ENCODE measurements at places on chromosomes 7 and 10.

GRCh38 chr7:2465928-2466327 is 10.3 kb downstream of the GRIFIN start:
- DNase-seq = no peak

DNA sequence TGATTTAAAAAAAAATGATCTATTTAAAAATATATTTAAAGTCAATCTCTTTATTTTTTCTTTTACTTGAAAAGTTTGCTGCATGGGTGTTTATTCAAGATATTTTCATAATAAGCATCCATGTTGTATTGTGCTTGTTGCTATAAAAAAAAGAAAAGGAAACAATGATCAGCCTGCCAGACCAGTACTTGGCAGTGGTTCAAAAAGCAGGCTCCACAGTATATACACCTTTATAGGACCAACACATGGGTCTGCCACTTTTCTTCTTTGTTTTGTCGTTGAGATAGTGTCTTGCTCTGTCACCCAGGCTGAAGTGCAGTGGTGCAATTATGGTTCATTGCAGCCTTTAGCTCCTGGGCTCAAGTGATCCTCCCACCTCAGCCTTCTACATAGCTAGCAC is 228.0 kb downstream of the TWIST1 start:
- DNase-seq = no peak

DNA sequence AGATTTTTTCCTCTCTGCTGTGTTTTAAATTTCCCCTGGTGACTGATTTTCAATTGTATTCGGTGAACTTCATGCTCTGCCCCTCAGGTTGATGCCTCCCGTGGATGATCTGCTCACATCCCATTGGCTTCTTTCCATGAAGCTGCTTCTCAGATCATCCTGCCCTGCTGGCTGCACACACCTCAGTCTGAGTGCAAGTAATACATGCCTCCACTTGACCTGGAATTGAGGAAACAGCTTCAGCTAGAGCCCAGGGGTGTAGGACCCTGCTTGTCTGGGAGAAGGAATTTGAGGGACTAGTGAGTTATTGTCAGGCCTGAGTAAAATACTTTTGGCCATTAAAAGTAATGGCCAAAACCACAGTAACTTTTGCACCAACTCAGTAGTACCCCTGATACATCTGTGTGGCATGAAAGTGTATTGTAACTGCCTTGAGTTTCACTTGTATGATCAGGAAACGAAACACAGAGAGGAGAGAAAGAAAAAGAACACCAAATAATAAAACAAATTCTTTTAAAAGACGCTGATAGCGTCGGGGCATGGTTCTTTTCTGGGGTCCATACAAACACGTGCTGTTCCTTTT is 49.4 kb downstream of the SPAM1 start:
- no peak for DNase-seq

DNA sequence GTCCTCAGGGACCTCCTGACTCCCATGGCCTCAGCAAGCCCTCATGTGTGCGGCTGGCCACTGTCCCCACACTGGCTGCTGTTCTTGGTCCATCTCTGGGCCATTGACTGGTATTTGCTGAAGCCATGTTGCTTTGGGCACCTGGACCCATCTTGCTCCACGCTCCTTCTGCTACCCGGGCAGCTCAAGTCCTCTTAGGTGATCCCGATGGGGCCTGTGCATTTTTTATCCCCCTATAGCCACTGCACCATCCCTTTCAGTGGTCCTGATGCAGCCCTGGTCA is 16.7 kb downstream of the RAMP3 start:
- no peak for DNase-seq

DNA sequence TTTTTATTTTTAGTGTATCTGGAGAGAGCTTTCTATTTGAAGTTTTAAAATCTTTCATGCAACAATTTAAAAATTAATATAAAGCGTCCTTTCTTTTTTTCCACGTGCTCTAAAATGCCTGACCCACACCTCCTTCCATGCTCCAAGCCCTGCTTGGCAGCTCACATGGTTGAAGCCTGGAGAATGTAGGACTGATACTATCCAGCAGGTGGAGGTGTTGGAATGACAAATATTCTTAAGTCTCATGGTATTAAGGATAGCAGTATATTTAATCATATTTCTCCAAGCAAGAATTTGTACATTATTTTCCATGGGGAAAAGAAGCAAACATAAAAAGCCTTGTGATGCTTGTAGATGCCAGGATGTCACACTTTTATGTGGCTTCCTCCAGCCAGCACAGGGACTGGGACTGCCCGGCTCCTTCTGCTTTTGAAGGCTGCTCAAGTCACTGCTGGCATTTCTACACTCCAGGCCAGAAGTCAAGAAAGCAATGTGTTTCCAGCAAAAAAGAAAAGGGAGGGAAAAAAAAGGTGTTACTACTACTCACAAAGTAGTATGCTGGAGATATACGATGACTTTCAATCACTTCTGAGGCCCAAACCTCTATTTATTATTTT is 49.7 kb downstream of the BZW2 start:
- DNase-seq = no peak

DNA sequence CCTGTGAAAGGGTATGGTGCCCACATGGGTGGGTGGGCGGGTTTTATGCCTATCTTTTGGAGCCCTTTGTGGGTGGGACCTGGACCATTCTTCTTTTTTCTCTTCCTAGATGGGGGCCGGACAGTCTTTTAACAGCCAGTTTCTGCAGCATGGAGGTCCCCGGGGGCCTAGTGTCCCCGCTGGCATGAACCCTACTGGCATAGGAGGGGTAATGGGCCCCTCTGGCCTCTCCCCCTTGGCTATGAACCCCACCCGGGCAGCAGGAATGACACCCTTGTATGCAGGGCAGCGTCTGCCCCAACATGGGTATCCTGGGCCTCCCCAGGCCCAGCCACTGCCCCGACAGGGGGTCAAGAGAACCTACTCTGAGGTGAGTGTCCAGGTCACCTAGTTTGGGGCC is 9.1 kb downstream of the ZMIZ2 start:
- DNase-seq = no peak

GRCh38 chr10:73905256-73906020 is 5.5 kb upstream of the PLAU start:
- DNase-seq = no peak

DNA sequence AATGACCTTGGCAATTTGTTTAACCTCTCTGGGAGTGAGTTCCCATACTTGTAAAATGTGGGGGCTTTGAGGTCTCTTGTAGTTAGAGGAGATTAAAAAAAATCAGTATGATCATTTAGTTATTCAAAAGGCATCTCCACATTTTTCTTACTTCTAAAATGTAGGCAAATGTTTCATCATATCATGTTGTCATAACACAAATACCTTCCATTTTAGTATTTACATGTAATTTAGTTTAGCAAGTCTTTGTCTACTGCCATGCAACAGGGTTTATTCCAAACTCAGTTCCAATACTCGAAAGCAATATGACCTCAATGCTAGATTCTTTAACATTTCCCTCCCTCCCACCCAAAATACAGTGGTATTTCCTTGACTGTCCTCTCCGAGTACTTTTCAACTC is 262.8 kb upstream of the IMMP2L start:
- DNase-seq = no peak

- no peak for DNase-seq
Observed at GRCh38 chr7:97089771-97090170, 27.7 kb upstream of the SDHAF3 start.

DNA sequence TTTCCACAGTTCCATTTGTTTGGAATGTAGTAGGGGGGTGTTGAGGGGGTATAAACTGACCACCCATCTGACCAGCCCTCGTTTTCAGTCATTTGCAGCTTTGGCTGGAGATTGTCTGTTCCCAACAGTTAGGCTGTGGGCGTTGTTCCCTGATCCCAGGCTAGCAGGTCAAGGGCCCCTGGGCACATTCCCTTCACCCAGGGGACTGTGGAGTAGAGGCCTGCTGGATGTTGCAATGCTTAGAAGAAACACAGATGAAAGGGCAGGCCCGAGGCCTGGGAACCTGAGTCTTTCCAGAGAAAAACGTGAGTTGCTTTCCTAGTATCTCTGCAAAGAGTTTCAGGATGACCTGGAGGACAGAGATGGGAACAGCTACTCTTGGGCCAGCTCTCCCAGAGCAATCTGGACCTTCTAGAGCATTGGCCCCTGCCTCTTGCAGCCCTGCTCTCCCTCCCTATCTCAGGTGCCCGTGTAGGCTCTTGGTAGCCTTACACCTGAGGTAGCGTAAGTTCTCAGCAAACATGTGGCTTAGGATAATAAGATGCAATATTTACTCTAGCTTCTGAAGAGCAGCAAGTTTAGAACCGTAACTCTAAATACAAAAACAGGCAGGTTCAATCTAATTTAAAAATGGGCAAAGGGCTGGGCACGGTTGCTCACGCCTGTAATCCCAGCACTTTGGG is 99.4 kb upstream of the EFCAB10 start:
- DNase-seq = no peak

Measured in GM12864 (cell line).